NB4 (cell line): ENCODE measurements at places on chromosomes 5 and 9.
A peak's percentile ranks its signal among the peaks of the same experiment; 100 is the strongest.

- no peak for DNase-seq
These were observed 131.2 kb downstream of the WNK2 start for GRCh38 chr9:93315118-93315517.

DNA sequence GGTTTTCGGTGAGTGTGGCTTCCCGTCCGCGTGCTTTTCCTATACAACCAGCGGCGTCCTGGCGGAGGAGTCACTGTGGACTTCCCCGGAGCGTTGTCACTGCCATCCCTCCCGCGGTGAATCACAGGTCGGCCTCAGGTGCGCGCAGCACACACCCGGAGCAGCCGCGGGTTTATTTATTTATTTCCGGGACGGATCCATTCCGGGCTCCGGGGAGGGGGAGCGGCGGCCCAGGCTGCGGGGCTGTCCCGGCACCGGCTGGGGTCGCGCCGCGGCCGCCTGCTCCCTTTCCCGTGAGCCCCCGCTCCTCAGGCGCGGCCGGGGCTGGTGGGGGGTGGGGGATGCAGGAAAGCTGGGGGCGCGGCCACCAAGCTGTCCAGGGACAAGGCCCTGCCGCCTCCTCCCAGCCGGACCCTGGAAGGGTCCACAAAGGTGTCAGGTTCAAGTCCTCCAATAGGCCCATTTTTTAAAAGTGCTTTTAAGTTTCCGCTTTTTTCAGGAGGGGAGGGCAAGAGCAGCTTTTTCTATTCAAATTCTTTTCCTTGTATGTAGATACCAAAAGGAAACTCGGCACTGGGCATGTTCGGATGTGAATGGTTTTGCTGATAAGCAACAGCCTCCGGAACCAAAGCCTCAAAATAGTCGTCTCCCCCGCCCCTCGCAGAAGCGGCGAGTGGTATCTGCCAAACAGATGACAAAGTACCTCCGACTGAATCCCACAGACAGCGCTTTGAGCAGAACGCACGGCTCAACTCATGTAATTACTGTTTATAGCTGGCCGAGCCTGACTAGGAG lies 192.5 kb downstream of the CD180 start:
- DNase-seq = peak; percentile 52

DNA sequence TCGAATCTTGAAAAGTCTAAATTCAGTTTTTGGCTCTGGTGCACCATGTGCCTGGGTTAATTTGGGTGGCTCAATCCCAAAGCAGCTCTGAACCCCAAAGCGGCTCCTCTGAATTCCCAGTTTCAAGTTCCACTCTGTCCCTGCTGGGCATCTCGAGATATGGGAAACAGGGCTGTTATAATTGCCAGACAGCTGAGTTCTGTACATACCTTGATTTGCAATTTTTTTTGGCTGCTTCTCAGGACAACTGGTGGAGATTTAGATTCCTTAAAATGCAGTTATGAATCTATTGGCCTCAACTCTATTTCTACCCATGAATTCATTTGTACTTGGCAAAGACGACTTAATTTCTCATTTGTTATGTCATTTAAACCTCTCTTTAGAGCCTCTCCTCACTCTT lies 808.5 kb downstream of the TLE4 start:
- DNase-seq = no peak

- no peak for DNase-seq
These were observed 145.3 kb upstream of the RAPGEF1 start for GRCh38 chr9:131885144-131885609.

DNA sequence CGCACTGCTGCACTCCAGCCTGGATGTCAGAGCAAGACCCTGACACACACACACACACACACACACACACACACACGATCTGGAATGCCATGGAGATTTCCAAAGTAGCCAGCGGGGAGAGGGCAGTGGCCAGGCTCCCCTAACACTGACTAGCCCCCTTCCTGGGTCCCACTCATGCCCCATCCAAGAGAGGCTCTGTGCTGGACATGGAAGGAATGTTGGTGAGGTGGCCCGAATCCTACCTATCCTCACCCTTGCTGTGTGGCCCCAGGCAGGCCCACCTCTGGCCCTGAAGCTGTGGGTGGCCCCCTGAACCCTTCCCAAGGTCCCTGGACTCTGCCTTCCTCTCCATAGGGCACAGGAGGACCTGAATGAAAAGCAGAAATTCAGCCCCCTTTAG lies 7.3 kb downstream of the BRD3 start:
- no peak for DNase-seq

GRCh38 chr5:134227259-134227658 lies 1.4 kb upstream of the PPP2CA start:
- DNase-seq = peak; percentile 28
